ENCODE measurements at places on chromosomes 16 and 17.

- DNase-seq = no peak
These were observed 19.1 kb downstream of the SDR42E2 start for GRCh38 chr16:22181426-22181825.

- no peak for DNase-seq
These were observed 20.8 kb downstream of the GGA3 start for GRCh38 chr17:75240394-75241142.

DNA sequence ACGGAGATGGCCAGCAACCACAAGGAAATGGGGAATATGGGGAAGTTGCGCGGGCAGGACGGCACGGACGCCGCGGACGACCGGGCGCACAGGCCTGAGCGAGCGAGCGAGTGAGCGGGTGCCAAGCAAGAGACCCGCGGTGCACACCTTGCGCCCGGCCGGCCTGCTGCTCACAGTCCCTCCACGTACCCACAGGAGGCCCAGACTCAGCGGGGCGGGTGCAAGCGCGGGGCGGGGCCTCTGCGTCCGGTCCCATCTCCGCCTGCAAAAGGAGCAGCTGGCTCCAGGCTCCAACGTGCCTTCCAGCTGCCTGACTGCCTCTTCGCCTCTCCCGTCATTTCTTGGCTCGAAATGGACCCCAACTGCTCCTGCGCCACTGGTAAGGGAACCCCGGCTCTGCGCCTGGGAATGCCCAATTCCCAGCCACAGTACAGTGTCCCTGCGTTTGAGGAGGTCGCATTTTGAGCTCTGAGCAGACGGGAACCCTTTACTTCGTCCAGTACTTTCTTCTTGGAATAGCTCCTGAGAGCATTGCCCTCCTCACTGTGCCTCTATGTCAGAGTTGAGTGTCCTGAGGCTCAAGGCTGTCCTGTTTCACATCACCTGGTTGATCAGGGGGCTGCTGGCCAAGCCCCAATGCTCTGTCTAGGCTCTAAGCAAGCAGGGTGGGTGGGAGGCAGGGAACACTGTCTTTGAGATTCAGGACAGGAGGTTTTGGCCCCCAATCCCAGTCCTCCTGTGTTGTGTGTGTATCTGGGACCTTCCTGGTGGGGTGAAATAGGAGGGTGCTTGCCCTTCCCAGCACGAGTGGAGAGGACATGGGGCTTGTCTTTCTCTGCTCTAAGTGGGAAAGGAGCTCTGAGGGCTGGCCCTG, 8.1 kb upstream of the MT1E start:
- DNase-seq = no peak

DNA sequence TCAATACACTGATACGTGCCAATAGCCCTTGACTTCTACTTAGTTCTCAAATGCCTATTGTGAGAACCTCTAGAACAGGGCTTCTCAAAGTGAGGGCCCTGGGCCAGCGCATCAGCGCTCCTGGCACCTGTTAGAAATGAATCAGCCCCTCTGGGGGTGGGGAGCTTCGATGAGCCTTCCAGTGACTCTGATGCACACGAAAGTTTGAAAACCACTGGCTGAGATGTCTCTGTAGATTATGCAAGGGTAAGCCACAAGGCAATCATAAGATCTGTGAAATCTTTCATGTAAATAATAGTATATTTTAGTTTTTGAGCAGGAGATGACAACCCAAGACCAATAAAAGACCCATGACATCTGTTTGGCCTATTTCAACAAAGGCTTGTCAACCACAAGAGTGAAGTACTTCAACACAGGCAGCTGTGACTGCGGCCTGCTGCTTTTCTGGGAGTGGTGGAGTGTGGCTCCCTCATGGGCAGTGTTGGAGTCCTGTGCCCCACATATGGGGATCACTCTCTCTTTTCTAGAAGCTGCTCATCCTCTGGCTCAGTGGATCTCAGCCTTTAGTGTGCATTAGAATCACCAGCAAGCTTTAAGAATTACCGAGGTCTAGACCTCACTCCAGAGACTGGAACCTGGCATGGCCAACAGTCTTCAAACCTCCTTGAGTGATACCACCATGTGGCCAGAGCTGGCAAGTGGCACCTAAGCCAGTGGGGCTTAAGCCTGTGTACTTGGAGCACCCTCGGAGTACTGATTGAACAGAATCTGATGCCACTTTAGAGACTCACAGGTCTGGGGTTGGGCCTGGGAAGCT, 5.8 kb downstream of the MTHFSD start:
- DNase-seq = no peak
